T-cell (primary cell): ENCODE measurements at places on chromosomes 4 and X.
A peak's percentile ranks its signal among the peaks of the same experiment; 100 is the strongest.

DNA sequence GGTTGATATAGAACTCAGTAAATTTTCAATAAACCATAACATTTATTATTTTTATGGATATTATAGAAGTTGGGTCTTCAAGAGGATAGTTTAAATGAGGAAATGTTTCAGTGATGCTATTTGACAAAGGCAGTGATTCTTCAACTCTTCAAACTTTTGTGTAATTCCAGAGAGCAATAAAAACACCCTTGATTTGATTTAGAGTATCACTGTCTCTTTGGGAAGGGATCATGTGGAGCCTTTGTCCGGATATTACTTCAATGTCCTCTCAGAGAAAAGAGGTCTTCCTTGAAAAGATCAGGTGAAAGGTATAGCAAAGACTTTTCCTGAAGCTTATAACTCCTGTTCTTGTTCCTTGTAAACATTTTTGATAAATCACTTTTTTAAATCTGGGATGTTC, 23.3 kb downstream of the GLRA3 start:
- no peak for DNase-seq

- DNase-seq: no peak
Measured at GRCh38 chrX:11648705-11649519, 16.8 kb downstream of the ARHGAP6 start.

- DNase-seq: no peak
Measured at GRCh38 chr4:74297539-74297938, 10.7 kb upstream of the EPGN start.

GRCh38 chrX:23822397-23822796, 39.4 kb downstream of the SAT1 start:
- DNase-seq: no peak

- DNase-seq: no peak
Measured at GRCh38 chrX:96435378-96436035, 249.1 kb upstream of the DIAPH2 start.

- DNase-seq: no peak
Measured at GRCh38 chr4:5759236-5760075, 48.5 kb downstream of the EVC start.

DNA sequence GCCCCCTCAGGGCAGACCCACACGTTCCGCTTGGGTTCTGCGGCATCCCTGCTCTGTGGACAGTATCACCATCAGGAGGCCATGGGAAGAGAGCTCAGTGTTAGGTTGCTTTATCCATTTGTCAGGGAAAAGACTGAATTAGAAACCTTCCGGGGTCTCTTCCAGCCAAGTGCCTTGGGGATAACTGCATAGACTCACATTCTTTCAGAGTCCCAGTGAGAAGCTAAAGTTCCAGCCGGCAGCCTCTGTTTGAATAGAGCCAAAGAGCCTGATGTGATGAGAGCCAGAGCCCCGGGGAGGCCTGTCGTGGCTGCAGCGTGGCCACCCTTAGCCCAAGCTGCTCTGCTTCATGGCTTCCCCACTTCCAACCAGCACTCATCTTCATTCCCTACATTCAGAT, 85.2 kb downstream of the FHDC1 start:
- DNase-seq: no peak

- peak; percentile 47 for DNase-seq
Measured at GRCh38 chrX:2500803-2501558, at the start of the genes DHRSX and ZBED1. TSS of gene DHRSX (minus strand) at chrX:2500976. CDS start at chrX:2500925, 51 bp downstream. TSS of gene ZBED1 (minus strand) at chrX:2500976. CDS start at chrX:2490719, 10,257 bp downstream.

DNA sequence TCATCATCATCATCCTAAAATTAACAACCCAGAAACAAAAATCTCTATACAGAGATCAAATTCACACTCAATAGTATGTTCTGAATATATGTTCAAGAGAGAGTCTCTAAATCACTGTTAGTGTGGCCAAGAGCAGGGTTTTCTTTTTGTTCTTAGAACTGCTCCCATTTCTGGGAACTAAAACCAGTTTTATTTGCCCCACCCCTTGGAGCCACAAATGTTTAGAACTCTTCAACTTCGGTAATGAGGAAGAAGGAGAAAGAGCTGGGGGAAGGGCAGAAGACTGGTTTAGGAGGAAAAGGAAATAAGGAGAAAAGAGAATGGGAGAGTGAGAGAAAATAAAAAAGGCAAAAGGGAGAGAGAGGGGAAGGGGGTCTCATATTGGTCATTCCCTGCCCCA, 32.3 kb downstream of the CYBB start:
- DNase-seq: no peak

DNA sequence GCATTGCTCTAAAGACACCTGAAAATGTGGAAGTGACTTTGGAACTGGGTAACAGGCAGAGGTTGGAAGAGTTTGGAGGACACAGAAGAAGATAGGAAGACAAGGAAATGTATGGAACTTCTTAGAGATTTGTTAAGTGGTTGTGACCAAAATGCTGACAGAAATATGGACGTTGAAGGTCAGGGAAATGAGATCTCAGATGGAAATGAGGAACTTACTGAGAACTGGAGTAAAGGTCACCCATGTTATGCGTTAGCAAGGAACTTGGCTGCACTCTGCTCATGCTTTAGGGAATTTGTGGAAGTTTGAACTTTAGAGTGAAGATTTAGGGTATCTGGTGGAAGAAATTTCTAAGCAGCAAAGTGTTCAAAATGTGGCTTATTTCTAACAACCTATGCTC, 99.4 kb downstream of the FAM13A start:
- no peak for DNase-seq

- DNase-seq: no peak
Measured at GRCh38 chr4:2651546-2651945, 104.6 kb downstream of the TNIP2 start.

DNA sequence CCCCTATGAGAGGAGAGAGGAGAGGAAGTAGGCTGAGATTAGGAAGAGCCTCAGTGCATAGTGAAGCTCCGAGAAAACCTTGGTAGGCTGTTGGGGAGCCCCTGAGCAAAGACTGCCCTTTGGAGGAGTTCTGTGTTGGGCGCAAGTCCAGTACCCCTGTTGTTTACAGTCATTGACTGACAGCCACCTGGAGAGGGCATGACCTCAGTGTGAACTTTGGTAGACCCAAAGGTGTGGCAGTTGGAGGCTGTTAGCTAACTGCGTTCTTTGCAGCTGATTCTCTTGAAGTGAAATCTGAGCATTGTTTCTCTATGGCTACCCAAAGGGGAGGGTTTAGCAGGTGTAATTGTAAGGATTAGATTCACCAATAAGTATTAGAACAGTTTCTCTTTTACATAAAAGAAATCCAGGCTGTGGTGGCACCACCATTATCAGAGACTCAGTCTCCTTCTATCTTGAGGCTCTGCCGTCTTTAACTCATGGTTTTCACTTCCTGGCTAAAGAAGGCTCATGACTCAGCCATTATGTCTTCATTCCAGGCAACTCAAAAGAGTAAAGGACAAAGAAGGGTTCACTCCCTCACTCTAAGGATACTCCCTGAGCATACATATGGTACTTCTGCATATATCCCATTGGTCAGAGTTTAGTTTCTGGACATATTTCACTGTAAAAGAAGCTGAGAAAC, 33.4 kb downstream of the ANXA3 start:
- DNase-seq: no peak

GRCh38 chr4:98998551-98998950, 3.0 kb downstream of the METAP1 start:
- DNase-seq: no peak

DNA sequence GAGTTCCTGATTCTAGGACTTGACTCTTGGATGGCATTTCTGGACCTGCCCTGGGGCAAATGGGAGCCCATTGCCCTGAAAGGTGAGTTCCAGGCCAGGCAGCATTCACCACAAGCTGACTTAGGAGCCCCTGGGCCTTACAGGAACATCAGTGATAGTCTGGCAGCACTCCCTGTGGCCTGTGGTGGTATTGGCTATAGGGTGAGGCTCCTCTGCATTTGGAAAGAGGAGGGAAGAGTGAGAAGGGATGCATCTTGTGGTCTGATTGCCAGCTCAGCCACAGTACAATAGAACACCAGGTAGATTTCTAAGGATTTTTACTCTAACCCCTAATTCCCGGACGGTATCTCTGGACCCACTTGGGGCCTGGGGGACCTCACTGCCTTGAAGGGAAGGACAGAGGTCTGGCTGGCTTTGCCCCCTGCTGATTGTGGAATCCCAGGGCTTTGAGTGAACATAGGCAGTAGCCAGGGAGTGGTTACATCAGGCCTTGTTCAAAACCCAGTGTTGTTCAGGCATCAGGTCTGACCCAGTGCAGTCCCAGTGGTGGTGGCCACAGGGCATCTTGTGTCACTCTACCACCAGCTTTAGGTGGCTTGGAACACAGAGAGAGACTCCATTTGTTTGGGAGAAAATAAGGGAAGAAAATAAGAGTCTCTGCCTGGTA, 32.9 kb downstream of the MAGED4 start:
- no peak for DNase-seq

- no peak for DNase-seq
Measured at GRCh38 chr4:38567457-38567856, 96.5 kb upstream of the KLF3 start.

GRCh38 chr4:337932-338758, 531 bp downstream of the ZNF141 start:
- DNase-seq: peak; percentile 43

DNA sequence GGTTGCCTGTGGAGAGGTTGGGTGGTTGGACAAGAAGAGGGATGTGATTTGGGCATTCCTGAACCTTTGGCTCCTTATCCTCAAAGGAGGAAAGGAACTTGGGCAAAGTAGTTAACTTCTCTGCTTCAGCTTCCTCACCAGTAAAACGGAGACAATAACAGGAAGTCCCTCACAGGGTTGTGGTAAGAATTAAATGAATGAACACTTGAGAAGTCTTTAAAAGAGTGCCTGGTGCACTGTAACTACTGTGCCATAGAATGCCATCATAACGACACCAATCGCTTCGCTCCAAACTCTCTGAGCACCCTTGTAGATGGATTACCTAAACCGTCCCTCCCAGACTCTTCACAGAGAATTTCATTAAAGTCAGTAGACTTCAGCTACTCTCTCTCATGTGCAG, 10.5 kb downstream of the ZCCHC18 start:
- no peak for DNase-seq

GRCh38 chr4:94127707-94128328, 79.8 kb upstream of the SMARCAD1 start:
- no peak for DNase-seq

DNA sequence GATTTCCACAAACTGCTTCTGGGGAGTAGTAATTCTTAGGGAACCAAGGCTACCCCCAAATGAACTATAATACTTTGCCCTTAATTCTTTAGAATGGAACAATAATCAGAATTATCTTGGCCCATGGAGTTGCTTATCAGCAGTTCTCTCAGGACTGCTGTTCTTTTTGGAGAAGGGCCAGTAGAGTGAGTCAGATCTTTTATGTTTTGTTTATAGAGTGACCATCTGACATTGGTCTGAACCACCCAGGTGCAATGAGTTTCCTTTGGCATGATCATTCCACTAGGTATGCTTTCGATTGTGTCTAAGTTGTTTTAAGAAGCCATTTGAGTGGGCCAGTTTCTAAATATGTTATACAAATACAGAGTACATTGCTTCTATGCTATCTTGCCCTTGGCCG, 31.8 kb downstream of the PRRG1 start:
- DNase-seq: no peak

- DNase-seq: peak; percentile 24
Measured at GRCh38 chr4:173168396-173169177, at the start of gene GALNT7. TSS of gene GALNT7 (plus strand) at chr4:173168811. CDS start at chr4:173168836, 25 bp downstream.

GRCh38 chr4:5998333-5998936, 19.8 kb downstream of the C4orf50 start:
- peak; percentile 35 for DNase-seq

DNA sequence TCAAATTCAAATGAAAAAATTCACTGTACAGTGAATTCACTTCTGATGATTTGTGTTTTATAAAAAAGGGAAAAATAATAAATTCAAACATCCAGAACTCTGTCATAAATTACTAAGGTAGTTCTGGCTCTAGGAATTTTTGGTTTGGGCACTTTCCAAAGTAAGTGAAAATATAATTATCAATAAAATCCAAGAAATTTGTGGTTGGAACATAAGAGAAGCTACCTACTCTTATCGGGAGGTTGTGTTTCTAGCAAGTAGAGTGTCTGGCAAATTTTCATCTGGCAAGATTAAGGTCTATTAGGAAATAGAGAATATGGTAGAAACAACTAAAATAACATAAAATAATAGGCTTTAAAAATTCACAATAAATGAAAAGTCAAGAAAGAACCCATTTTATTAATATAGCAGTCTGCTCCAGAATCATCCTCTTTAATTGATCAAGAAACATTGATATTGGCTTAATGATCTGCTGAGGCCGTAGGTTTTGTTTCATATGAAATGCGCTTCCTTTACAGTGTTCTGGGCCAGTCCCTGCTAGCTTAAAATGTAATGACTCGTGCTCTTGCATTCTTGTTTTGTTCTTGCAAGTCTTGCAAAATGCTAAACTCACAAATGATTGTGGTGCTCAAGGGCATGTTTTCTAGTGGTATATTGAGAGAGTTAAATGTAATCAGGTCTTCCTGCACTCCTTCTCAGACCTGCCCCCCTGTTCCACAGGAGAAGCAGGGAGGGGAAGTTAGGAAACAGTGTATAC, 331.4 kb downstream of the RAPGEF2 start:
- no peak for DNase-seq

DNA sequence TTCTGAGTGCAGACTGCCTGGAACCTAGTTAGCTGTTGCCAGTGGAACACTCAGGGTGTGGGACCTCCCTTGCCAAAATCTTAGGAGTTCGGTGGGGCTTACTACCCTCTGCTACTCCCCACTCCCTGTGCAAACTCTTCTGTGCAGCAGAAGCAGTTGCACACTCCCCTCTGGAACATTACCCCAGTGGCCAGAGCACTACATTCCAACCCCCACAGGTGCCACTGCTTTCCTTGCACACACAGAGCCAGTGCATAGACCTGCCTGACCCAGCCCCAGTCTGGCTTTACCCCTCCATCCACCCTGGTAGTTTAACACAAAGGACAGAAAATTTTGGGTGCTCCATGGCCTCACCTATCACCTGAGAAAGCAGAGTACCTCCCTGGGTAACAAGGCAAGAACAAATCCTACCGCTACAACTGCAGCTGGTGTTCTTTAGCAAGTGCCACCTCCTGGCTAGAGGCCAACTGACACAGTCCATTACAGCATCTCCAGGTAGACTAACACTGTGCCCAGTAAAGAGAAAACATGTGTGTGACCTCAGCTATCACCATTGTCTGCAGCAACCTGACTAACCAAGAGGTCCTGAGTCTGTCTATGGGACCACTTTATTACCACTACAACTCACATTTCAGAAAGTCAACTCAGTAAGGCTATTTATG, 11.5 kb upstream of the RASSF6 start:
- no peak for DNase-seq

GRCh38 chrX:152901816-152902501, 4.1 kb downstream of the ZNF185 start:
- no peak for DNase-seq

- DNase-seq: no peak
Measured at GRCh38 chr4:180150818-180151217, 2092.4 kb upstream of the TENM3 start.
